ENCODE measurements at places on chromosomes 1 and 21.

- peak; percentile 36 for DNase-seq
Measured at GRCh38 chr1:234758851-234759250, 148.9 kb upstream of the IRF2BP2 start.

- peak; percentile 12 for DNase-seq
Measured at GRCh38 chr1:185170291-185170848, 13.4 kb downstream of the SWT1 start.

DNA sequence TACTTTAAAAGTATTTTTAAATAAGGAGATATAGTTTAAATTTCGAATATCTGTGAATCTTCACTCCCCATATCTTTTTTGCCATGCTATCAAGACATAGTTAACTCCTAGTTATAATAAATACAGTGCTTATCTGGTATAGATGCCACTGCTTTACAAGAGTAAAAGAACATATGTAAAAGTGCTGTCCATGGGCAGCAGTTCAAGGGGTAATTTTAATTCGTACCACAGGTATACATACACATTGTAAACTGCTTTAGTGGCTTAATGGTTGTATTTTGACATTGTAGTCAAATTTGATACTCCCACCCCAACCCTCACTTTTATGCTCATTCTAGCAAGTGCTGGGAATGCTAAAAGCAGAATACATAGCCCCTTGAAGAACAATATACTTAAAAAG, 18.6 kb downstream of the POU2F1 start:
- no peak for DNase-seq

DNA sequence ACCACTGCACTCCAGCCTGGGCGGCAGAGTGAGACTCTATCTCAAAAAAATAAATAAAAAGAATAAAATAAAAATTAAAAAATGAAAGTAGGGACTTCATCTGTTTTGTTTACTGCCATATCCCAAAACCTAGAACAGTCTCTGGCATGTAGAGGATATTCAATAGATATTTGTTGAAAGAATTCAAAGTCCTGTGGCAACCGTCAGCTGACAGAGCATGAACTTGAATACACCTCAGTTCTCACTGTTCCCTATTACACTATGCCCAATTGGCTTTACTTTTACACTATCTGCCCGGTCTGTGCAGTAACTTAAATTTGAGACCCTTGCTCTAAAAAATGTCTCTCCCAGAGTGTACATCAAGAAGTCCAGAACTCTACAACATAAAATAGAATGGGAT, 46.2 kb downstream of the PRDX6 start:
- DNase-seq: no peak

GRCh38 chr21:26470351-26471098, 102.6 kb downstream of the CYYR1 start:
- DNase-seq: no peak

- no peak for DNase-seq
Measured at GRCh38 chr1:27086026-27086425, 68.9 kb downstream of the SLC9A1 start.

DNA sequence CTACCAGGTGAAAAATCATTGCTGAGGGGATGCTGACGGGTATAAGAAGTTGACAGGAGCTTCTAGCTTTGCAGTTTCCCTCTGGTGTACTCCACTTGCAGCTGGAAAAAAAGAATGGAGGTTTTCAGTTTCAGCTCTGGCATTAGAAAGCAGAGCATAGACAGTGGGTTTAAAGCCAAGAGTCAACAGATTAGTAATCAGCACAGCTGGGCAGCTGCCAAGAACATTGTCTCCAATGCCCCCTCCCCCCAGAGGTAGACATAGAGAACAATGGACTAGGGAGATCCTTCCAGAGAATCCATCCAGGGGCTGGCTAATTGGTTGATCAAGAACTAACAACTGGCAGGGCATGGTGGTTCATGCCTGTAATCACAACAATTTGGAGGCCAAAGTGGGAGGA, 10.1 kb upstream of the ZBTB8B start:
- DNase-seq: no peak

Measured in activated naive CD4-positive, alpha-beta T cell treated with Interleukin-2 at 50 U/mL for 16 hours (primary cell).